MG63 (cell line): ENCODE measurements at places on chromosomes 5 and 9. TPM values are rescaled to one million over a fixed set of nuclear protein-coding genes. Genes with fewer than 3 reads are reported as not detected.

The FRMPD1 gene
- total RNA-seq = not detected in 2 replicates

The DRD1 gene
- not detected in 2 replicates for total RNA-seq

The ARL15 gene
- 2.2 and 5.8 TPM in 2 replicates for total RNA-seq

GRCh38 chr5:64637144-64637543, 53.2 kb upstream of the SHISAL2B start:
- no peak for DNase-seq

- DNase-seq = no peak
Observed at GRCh38 chr9:92507496-92507895, 25.2 kb upstream of the ASPN start.

- DNase-seq = no peak
Observed at GRCh38 chr5:107952450-107952849, 281.7 kb upstream of the EFNA5 start.

GRCh38 chr9:15423231-15423985, 732 bp downstream of the SNAPC3 start:
- DNase-seq = no peak
